ENCODE measurements at places on chromosomes 2 and 18. TPM values are rescaled to one million over a fixed set of nuclear protein-coding genes. Genes with fewer than 3 reads are reported as not detected.

GRCh38 chr18:48612917-48613316 is 74.1 kb downstream of the CTIF start:
- no peaks in the 10 kb centered on the region for H3K27me3 ChIP-seq
- H3K36me3 ChIP-seq = no peaks in the 10 kb centered on the region
- H3K4me3 ChIP-seq = no peak overlapping the region
- H3K27ac ChIP-seq = peak overlapping the region; percentile 76

DNA sequence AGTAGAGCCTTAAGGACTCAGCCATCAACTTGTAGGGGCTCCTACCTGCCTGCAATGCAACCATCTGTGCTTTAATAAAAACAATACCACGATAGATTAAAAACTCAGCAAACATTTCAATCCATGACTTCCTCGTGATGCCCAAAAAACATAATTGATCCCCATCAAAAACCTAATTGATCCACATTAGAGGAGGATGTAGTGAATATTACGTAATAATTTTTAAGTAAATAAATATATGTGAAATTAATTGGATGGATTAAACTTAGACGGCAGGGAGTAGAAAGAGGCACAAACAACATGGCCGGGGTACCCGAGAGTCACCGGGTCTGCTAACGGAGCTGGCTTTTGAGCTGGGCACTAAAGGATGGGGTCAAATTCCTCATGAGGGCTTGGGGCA is 87.3 kb downstream of the ARL4C start:
- no peak for DNase-seq
- H3K4me3 ChIP-seq = no peak overlapping the region

DNA sequence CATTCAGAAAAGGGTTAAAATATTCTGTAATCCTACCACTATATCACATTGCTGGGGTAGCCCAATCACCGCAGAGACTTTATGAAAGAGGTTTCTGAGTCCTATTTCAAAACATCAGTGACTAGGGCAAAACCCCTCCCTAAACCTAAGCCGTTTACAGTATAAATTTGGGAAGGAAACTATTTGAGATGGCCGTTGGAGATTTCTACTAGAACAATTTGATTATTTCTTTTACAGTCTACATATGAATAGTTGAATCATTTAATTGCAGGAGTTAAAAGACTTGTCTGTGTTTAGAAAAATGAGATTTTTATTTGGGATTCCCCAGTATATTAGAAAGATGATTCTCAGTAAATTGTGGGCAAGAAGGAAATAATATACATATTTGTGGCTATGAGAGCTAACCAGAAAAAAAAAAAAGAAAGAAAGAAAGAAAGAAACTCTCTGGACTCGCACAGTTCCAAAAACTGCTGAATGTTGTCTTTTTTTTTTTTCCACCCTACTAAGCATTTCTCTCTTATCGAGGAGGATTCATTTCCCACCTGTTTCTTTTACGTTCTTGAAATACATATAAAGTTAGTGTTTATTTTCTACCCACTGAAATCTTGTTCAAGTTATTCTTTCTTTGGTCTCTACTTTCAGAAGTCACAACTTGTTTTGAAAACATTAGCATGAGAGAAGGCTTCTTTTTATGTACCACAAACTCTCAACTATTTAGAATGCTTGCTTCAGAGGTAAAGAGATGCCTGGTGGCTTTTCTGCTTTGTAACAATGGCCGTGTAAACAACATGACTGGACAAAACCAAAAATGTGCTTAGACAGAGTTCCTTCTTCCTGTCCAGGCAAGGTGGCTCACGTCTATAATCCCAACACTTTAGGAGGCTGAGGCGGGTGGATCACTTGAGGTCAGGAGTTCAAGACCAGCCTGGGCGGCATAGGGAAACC is 65.9 kb downstream of the BCL2 start:
- H3K36me3 ChIP-seq = no peaks in the 10 kb centered on the region
- H3K27ac ChIP-seq = peak overlapping the region; percentile 34
- no peaks in the 10 kb centered on the region for H3K27me3 ChIP-seq
- H3K4me1 ChIP-seq = peaks cover 56% of the 10 kb centered on the region

DNA sequence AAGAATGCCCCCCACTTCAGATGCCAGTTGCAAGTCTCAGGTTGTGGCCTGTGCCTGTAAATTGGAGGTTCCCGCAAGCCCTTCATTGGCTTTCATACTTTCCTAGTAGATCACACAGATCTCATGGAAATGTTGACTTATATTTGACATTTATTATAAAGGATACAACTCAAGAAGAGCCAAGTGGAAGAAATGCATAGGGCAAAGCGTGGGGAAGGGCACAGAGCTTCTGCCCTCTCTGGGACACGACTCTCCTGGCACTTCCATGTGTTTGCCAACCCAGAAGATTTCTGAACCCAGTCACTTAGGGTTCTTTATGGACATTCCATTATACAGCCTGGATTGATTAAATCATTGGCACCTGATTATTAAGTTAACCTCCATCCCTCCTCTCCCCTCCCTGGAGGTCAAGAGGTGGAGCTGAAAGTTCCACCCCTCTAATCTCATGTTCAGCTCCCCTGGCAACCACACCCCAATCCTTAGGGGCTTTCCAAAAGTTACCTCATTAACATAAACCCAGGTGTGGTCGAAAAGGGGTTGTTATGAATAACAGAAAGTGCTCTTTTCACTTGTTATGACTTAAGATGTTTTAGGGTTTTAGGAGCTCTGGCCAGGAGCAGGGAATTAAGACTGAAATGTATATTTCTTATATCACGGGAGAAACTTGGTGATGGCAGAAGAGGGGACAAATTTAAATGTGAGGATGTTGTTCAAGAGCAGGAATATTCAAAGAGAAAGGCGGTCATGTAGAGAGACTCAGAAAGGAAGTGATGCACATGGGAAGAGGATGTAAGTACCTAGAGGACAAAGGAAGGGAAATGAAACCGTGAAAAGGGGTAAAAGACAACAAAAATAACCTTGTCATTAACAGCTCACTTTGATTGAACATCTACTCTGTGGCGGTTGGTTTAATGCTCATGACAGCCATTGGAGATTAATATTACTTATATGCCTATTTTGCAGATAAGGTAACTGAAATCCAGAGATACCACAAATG is 31.8 kb downstream of the SP100 start:
- no peak overlapping the region for H3K27ac ChIP-seq
- DNase-seq = no peak
- H3K36me3 ChIP-seq = peaks cover 50% of the 10 kb centered on the region

DNA sequence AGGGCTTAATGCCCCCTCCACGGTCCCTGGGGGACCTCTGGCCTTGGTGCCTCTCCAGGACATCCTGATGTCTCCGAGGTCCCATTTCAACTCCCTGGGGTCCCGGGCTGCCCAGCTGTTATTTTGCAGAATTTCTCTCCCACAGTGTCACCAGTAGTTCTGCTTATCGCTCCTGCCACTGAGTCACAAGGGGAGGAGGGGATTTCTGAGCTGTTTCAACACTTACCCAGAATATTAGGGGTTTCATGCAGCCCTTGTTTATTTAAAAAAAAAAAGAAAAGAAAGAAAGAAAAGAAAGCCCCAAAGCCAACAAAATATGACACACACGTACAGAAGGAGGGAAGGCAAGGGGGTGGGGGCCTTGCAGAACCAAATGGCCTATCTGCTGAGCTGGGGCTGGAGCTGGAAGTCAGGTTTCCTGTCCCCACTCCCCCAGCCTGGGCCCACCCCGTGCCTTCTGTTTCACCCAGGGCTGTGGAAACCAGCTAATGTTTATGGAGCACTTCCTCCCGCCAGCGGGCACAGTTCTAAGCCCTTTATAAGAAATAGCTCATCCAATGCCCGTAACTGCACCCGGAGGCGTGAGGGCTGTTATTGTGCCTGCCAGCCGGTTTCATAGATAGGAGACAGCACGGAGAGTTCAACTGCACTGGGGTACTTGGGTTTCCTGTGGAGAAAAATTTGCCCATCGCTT is 8.4 kb upstream of the ARID5A start:
- DNase-seq = no peak
- H3K27me3 ChIP-seq = no peaks in the 10 kb centered on the region
- peak overlapping the region; percentile 61 for H3K4me3 ChIP-seq
- peak overlapping the region; percentile 97 for H3K27ac ChIP-seq
- H3K36me3 ChIP-seq = no peaks in the 10 kb centered on the region

DNA sequence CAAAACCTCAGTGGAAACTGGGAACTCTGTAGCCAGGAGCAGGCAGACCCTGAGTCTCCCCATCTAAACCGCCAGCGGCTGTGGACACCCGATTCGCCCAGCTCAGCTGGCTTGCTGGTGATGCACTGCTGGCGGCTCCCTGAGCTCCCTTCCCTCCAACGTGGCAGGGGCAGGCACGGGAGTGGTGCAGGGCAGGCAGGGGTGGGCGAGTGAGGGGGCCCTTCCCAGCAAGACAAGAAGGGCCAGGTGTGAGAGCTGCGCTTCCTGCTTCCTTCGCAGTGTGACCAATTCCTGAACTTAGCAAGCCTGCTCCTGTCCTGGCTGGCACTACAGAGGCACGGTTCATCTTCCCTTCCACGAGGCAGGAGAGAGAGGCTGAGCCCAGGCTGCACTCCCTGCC is 12.3 kb upstream of the SEMA4C start:
- peaks cover 15% of the 10 kb centered on the region for H3K4me1 ChIP-seq
- no peaks in the 10 kb centered on the region for H3K27me3 ChIP-seq
- H3K27ac ChIP-seq = no peak overlapping the region
- no peak overlapping the region for H3K4me3 ChIP-seq
- DNase-seq = no peak

DNA sequence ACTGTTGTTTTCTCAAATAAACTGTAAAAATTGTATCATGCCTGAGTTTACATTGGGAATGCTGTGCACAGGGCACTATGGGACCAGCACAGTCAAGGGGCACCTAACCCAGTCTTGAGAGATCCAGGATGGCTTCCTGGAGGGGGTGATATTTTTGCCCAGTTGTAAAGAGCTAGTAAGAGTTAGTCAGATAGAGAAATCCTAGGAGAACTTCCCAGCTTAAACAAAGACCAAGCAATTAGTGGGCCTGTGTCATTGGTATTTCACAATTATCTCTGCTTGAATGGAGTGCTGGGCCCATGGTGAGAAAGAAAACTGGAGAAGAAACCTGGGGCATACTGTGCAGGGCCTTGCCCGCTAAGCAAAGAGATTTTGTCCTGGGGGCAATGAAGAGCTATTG is 12.2 kb downstream of the XDH start:
- no peaks in the 10 kb centered on the region for H3K4me1 ChIP-seq

DNA sequence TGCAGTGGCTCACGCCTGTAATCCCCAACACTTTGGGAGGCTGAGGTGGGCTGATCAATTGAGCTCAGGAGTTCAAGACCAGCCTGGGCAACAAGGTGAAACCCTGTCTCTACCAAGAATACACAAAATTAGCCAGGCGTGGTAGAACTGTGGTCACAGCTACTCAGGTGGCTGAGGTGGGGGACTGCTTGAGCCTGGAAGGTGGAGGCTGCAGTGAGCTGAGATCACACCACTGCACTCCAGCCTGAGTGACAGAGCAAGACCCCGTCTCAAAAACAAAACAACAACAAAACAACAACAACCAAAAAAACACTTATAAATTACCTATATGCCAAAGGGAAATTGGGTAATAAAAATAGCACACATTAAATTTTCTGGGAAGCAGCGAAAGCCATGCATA is 141.6 kb downstream of the HDAC4 start:
- peaks cover 87% of the 10 kb centered on the region for H3K4me1 ChIP-seq
- H3K36me3 ChIP-seq = no peaks in the 10 kb centered on the region
- H3K4me3 ChIP-seq = no peak overlapping the region
- no peak overlapping the region for H3K27ac ChIP-seq
- DNase-seq = no peak

DNA sequence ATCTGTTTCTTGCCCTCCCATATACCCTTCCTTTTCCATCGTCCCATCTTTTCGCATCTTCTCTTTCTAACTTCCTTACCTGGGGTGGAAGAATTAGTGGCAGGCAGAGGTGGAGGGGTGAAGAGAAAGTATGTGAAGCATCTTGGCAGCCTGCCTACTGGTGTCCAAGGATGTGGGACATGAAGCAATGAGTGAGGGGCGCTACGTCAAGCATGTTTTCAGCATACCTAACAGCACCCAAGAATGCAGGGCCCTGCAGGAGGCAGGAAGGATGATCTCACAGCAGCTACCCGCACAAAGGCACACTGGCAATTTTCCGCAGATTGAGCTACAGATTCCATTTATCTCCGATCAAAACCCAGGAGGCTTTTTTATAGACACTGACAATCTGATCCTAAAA is 42.2 kb downstream of the METTL4 start:
- no peak for DNase-seq
- no peak overlapping the region for H3K4me3 ChIP-seq
- no peaks in the 10 kb centered on the region for H3K27me3 ChIP-seq
- H3K27ac ChIP-seq = no peak overlapping the region

PROKR1 gene
- total RNA-seq = not detected

CYP26B1 gene
- total RNA-seq = 1.2 TPM

TUBA3E gene
- not detected for total RNA-seq

ALLC gene
- total RNA-seq = not detected

UPP2 gene
- not detected for total RNA-seq

SLC1A4 gene
- 15.1 TPM for total RNA-seq

NT5C1B gene
- 0.42 TPM for total RNA-seq

All from esophagus muscularis mucosa (tissue), 4 donors.